ENCODE measurements at places on chromosomes 6 and 20.

- no peak for DNase-seq
Observed at GRCh38 chr6:44257025-44257752, at the start of gene SLC35B2. TSS of gene SLC35B2 (minus strand) at chr6:44257528. CDS start at chr6:44257410, 118 bp downstream.

- no peak for DNase-seq
Observed at GRCh38 chr20:41278936-41279335, 38.6 kb downstream of the ZHX3 start.

GRCh38 chr6:26311385-26312095 lies 53.5 kb upstream of the BTN3A2 start:
- no peak for DNase-seq

GRCh38 chr6:149988550-149989346 lies 25.0 kb downstream of the ULBP1 start:
- DNase-seq = no peak

- DNase-seq = no peak
Observed at GRCh38 chr20:54668271-54669039, 193.1 kb downstream of the DOK5 start.

DNA sequence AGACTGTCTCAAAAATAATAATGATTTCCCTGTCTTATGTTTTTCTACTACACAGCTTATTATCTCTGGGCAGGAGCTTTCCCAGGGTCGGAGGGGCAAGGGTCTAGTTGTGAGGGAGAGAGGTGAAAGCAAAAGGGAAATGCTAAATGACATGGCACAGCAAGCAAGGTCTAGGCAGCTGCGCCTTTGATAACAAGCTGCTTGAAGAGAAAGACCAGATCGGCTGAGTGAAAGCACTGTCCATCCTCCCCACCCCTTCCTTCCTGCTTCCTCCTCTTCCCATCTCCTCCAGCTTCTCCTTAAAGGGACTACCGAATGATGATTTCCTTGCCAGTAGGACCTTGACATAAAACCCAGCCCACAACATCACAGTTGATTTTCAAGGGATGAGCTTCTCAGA lies 158.1 kb upstream of the AKAP12 start:
- DNase-seq = no peak
